Kidney capillary endothelial cell (primary cell): ENCODE measurements at places on chromosomes 6 and 20.

GRCh38 chr20:1945134-1945618, 48.7 kb downstream of the PDYN start:
- DNase-seq: no peak

DNA sequence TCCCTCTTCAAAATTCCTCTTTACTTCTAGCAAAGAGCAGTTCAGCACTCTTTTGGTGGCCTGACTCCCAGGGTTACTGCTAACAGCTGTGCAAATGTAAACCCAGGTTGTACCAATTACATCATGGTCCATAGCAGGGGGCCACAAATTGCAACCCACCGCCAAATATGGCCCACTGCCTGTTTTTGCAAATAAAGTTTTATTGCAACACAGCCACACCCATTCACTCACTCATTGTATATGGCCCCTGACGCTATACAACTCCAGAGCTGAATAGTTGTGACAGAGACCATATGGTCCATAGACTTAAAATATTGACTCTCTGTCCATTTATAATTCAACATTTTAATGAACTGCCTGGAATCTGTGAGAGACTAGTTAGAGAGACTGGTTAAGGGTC, 233.4 kb downstream of the NFATC2 start:
- DNase-seq: no peak

- no peak for DNase-seq
These were observed 89.1 kb upstream of the PLEKHG1 start for GRCh38 chr6:150510576-150510975.

DNA sequence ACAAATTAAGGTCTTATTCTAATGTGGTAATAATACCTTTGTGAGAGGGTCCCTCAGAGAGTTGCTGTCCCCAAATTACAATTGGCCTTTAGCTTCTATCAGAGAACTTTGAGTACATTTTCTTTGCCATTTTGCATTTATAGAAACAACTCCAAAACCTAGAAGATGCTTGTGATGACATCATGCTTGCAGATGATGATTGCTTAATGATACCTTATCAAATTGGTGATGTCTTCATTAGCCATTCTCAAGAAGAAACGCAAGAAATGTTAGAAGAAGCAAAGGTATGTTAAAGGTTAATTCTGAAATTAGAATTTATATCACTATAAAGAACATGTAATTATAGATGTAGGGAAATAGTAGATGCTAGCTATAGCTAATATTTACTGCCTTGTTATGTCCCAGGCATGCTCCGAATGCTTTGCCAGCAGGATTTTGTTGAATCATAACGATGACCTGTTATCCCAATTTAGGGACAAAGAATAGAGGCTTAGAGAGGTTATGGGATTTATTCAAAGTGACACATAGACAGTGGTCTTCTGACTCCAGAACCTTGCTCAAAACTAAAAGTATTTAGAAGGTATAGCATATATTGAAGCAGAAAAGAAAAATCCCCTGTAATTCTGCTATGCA, 7.4 kb downstream of the PFDN4 start:
- no peak for DNase-seq

- DNase-seq: peak; percentile 57
These were observed 3.5 kb upstream of the SNAI1 start for GRCh38 chr20:49979030-49979832.

DNA sequence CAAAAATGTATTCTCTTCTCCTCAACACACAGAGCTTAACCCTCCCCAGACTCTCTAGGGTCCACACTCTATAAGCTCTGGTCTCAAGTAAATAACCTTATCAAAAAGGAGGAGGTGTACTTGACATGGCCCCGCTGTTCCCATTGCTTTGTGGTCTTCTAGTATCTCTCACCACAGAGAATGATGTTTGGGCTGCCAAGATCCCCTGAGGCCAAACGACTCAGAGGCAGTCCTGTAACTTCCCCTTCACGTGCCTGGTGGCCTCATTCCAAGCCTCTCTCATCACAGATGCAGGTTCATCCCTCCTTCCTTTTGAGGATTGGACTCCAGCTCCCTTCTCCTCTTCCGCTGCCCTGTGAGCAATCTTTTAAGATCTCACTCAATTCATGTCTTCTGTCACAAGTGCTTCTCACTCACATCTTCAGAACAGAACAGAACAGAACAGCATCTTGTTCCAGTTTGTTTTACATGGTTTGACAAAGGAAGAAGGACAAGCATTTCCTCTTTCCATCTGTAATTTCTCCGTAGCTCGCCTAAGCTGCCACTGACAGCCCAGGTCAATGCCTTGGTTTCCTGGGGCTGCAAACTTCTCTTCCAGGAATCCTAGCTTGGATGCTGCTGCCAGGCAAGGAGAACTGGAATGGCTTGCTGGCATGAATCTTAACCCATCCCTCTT, 541.5 kb downstream of the CD83 start:
- DNase-seq: no peak

GRCh38 chr6:6674872-6675271, 86.4 kb downstream of the LY86 start:
- no peak for DNase-seq

DNA sequence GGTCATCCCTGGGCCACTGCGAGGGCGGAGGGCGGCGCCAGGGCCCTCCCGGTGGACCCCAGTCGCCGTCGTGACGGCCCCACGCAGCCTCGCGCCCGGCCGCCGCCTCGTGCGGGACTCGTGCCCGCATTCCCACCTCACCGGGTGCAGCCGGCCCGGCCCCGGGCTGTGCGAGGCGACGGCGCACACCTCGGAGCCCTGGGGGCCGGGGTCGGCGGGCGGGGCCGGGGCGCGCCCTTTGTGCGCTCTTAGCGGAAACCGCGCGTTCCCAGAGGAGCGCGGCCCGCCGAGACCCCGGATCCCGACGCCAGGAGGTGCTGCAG, 5.5 kb upstream of the DLL1 start:
- DNase-seq: no peak

DNA sequence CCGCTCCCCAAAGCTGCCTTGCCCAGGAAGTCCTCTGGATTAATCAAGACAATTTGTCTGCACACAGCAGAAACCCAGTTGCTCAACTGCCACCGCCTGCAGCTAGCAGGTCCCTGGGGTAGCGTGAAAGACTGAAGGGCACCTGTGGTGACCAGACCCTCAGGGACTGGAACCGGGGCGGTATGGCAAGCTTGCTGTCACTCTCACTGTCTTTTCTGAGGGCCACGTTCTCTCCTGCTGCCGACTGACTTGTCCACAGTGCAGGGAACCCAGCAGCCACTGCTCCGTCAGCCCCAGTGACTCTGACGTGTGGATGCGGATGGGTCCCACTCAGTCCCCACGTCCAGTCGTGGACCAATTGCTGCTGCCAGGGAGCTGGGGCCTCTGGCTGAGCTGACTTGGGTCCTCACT, 72.8 kb upstream of the PMEPA1 start:
- DNase-seq: no peak

DNA sequence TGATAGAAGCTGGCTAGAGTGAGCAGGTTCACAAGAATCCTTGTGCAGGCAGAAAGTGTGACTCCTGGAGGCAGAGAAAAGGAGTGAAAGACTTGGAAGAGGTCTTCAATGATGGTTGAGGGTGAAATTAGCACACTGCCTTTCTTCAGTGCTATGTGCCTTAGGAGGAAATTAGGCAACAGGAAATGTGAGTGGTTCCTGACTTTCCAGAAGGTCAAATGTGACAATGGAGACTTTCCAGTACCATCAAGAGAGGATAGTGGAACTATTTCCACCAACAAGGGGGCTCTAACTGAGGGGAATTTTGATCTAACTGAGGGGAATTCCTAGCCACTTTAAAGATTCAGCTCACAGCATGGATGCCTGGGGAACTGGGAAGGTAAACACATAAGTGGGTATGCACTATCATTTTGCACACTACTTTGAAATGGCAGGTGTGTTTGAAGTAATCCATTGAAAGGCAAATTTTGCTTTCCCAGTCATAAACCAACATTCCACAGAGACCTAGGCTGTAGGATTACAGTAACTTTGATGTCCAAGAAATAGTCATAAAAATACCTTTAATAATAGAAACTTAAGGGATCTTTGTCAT, 90.0 kb downstream of the PERP start:
- DNase-seq: peak; percentile 30

- no peak for DNase-seq
These were observed 297.8 kb downstream of the GJA1 start for GRCh38 chr6:121733234-121733633.

DNA sequence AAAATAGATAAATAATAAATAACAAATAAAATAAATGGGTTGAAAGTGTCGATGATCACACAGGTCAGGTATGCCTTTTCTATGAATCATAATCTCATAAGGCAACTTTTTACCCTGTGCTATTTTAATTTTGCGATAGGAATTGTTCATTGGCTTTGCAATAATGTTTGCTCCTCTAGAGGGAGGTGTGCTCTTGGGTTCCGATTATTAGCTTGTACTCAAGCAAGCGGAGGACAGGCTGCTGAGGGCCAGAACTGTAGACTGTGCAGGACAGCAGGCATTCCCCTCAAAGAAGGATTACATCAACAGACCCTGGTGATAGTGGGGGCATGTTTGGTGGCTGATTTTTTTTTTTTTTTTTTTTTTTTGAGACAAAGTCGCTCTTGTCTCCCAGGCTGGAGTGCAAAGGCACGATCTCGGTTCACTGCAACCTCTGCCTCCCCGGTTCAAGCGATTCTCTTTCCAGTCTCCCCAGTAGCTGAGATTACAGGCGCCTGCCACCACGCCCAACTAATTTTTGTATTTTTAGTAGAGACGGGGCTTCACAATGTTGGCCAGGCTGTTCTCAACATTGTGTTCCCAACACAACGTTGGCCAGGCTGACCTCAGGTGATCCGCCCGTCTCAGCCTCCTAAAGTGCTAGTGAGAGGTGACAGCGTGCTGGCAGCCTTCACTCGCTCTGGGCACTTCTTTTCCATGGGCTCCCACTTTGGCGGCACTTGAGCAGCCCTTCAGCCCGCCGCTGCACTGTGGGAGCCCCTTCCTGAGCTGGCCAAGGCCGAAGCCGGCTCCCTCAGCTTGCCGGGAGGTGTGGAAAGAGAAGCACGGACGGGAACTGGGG, 35.6 kb downstream of the RIOK1 start:
- no peak for DNase-seq

GRCh38 chr6:7241709-7242645, 71.0 kb downstream of the SSR1 start:
- no peak for DNase-seq
